Left lung (tissue), 14 donors: ENCODE measurements at places on chromosomes 7 and 10. TPM values are rescaled to one million over a fixed set of nuclear protein-coding genes. Genes with fewer than 3 reads are reported as not detected.

GRCh38 chr10:84310470-84310869 is 17.9 kb upstream of the CCSER2 start:
- no peak overlapping the region for H3K27ac ChIP-seq
- no peak overlapping the region for H3K4me3 ChIP-seq
- no peaks in the 10 kb centered on the region for H3K36me3 ChIP-seq

DNA sequence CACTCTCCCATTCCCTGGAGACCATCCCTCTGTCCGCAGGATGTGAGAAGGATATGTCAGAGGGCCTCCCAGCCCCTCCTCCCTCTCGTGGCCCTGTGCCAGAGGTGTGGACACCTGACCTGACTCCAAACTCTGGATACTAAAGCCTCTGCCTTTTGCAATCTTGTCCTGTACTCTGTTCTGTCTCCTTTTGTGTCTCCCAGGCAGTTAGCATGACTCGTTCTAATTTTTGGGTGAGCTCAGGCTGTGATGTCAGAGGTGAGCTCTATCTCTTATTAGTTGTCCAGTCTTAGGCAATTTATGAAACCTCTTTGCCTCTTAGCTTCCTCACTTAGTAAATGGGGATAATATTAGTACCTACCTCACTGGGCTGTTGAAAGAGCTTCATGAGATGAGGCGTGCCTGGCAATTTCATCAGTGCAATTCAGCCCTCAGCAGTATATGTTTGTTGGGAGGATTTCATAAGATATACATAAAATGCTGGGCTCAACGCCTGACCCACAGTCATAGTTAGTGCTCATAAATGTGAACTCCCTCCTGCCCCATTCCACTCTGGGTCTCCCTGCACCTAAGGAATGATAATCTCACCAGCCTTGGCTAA is 10.9 kb downstream of the MARVELD1 start:
- H3K27me3 ChIP-seq = no peaks in the 10 kb centered on the region
- no peaks in the 10 kb centered on the region for H3K36me3 ChIP-seq
- no peak overlapping the region for H3K27ac ChIP-seq
- peaks cover 10% of the 10 kb centered on the region for H3K4me1 ChIP-seq
- no peak for DNase-seq
- no peak overlapping the region for H3K4me3 ChIP-seq

DNA sequence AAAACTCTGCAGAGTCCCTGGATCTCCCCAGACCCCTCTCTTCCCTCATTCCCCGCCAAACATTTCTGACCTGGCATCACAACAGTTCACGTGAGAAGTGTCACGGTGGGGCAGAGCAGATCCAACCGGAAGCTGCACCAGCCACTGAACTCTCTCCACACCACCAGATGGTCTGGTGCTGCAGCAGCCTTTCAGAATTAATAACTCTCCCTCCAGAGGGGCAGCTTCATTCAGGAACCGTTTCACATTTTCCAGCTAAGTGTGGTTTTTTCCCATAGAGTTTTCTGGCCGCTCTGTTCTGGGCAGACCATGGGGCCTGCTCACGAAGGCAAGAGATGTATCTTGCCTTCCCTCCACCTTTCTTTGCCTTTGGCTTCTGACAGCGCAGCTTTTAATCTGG is 486.7 kb upstream of the GALNT17 start:
- no peak overlapping the region for H3K27ac ChIP-seq
- no peak for DNase-seq
- no peak overlapping the region for H3K4me3 ChIP-seq
- H3K36me3 ChIP-seq = no peaks in the 10 kb centered on the region
- no peaks in the 10 kb centered on the region for H3K27me3 ChIP-seq
- no peaks in the 10 kb centered on the region for H3K4me1 ChIP-seq

GRCh38 chr10:125089469-125089868 is 70.9 kb downstream of the CTBP2 start:
- H3K4me1 ChIP-seq = peaks cover 16% of the 10 kb centered on the region
- H3K36me3 ChIP-seq = no peaks in the 10 kb centered on the region
- no peak for DNase-seq
- H3K27me3 ChIP-seq = no peaks in the 10 kb centered on the region

DNA sequence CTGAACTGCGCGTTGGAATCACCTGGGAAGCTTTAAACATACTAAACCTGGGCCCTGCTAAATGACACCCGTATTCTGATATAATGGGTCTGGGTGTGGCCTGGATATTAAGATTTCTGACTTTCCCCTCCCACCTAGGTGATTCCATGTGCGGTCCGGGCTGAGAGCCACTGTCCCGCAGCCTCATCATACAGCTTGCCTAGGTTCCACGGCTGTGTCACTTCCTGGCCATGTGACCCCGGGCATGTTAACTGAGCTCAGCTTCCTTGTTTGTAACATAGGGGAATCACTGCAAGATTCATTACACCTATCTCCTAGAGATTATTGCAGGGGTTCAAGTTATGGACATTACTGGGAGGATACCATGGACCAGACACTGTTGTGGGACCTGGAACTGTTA is 472.7 kb upstream of the GALNT17 start:
- DNase-seq = no peak
- H3K27me3 ChIP-seq = no peaks in the 10 kb centered on the region
- H3K4me1 ChIP-seq = no peaks in the 10 kb centered on the region
- H3K27ac ChIP-seq = no peak overlapping the region

- H3K36me3 ChIP-seq = no peaks in the 10 kb centered on the region
- DNase-seq = no peak
- no peak overlapping the region for H3K4me3 ChIP-seq
These were observed 127.3 kb downstream of the FAM204A start for GRCh38 chr10:118214776-118215175.

GRCh38 chr10:2475711-2476217 is 591.6 kb upstream of the PFKP start:
- no peaks in the 10 kb centered on the region for H3K4me1 ChIP-seq
- no peak for DNase-seq
- H3K4me3 ChIP-seq = no peak overlapping the region
- H3K27ac ChIP-seq = no peak overlapping the region
- H3K36me3 ChIP-seq = no peaks in the 10 kb centered on the region
- H3K27me3 ChIP-seq = no peaks in the 10 kb centered on the region

DNA sequence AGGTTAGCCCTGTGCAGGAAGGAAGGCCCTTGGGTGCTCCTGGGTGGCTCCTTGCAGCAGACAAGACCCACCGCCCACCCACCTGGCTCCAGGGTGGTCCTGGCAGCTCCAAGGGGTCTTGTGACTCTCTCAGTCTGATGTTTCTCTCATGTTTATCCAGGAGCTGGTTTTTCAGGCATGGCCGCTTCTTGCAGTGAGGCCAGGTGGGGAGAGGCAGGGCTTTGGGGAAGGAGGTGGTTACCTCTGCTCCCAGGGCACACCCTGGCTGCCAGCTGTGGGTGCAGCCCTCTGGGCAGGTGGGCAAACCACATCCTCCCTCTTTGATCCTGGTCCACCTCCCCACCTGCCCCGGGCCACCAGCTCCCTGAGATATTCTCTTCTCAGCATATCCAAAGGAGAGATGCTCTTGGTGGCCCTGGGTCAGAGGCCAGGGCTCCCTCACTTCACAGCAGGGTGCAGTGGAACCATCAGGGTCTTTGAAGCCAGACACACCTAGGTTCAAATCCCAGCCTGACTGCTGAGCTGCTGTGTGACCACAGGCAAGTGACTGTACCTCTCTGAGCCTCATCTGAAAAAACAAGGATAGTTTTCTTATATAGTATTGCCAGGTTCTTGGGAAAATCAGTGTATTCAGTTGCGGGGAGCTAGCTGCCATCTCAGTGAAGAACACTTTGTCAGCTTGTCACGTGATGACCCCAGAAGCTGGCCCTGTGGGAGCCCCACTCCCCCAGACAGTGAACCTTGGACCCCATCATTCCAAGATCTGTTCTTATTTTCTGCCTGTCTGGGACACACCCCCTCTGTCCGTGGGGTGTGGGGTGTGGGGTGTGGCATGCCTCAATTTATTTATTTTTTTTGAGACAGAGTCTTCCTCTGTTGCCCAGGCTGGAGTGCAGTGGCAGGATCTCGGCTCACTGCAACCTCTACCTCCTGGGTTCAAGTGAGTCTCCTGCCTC is 11.5 kb downstream of the GTF2IRD1 start:
- no peaks in the 10 kb centered on the region for H3K36me3 ChIP-seq
- no peak overlapping the region for H3K4me3 ChIP-seq
- no peak for DNase-seq
- H3K4me1 ChIP-seq = no peaks in the 10 kb centered on the region
- no peaks in the 10 kb centered on the region for H3K27me3 ChIP-seq

GRCh38 chr10:78557433-78557925 is 511.3 kb upstream of the ZMIZ1 start:
- DNase-seq = no peak
- H3K4me1 ChIP-seq = no peaks in the 10 kb centered on the region
- no peaks in the 10 kb centered on the region for H3K36me3 ChIP-seq
- H3K4me3 ChIP-seq = no peak overlapping the region
- no peak overlapping the region for H3K27ac ChIP-seq

DNA sequence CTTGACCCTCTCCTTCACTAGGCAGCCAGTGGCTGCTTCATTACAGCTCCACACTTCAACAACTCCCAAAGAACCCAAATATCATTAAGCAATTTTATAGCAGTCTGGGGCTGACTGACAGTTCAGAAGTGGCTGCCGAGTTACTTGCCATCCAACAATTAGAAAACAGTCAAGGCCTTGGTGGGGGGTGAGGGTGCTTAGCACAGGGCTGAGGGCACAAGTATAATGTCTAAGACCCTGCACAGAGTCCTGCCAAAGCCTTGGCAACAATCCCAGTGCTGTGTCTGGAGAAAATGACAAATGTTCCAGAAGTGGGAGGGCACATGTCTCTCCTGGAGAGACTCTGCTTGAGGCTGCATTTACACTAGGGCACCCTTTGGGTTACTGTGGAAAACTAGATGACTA is 71.1 kb downstream of the CXCL12 start:
- H3K27me3 ChIP-seq = peaks cover 10% of the 10 kb centered on the region
- H3K4me1 ChIP-seq = peaks cover 5% of the 10 kb centered on the region
- no peak for DNase-seq
- no peak overlapping the region for H3K27ac ChIP-seq

DNA sequence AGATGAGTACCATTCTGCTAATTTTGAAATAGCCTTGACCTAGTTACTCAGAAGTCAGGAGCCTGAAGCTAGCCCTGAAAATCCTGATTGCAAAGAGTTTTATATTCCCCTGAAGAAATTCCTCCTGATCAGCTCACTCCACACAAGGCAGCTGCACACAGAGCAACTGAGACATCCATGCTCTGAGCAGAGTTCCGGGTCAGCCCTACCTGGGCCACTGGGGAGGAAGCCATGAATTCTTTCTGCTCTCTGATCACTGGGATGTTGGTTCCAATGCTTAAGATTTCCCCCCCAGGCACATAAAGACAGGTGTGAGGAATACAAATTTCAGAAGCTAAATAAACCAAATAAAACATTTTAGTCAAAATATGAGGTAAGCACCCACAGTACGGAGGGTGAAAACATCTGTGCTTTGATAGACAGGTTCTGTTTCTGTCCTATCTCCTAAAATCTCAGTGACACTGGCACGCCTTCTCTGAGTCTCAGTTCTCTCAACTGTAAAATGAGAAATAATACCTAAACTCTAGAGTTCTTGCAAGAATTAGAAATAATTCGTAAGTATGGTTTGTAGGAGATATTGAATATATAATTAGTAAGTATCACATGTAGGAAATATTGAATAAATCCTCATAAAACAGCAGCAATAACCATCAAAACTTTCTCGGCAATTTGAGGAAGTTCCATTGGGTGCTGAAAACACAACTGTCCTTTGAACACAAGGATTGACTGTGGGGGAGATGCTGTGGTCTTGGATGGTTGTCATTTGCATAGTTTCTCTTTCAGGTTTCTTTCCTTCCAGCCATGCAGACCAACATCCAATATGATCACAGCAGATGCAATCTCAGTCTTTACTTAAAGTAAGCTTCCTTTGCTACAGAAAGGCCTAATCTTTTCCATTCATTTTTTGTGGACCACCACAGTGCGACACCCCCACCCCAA is 133.0 kb upstream of the TNS3 start:
- H3K36me3 ChIP-seq = no peaks in the 10 kb centered on the region
- H3K4me3 ChIP-seq = no peak overlapping the region
- H3K4me1 ChIP-seq = no peaks in the 10 kb centered on the region
- DNase-seq = no peak
- H3K27ac ChIP-seq = no peak overlapping the region
- no peaks in the 10 kb centered on the region for H3K27me3 ChIP-seq

The TEX36 gene
- total RNA-seq = not detected

The PLPP4 gene
- not detected for total RNA-seq

The TUBB8 gene
- 0.26 TPM for total RNA-seq

The STEAP1B gene
- total RNA-seq = 0.85 TPM

The OPALIN gene
- not detected for total RNA-seq

The LIPJ gene
- total RNA-seq = not detected
